Smooth muscle cell of trachea (primary cell): ENCODE measurements at places on chromosomes 6 and 20. TPM values are rescaled to one million over a fixed set of nuclear protein-coding genes. Genes with fewer than 3 reads are reported as not detected.

CDH4 gene
- 2.0 and 2.3 TPM in 2 replicates for total RNA-seq

SLC32A1 gene
- total RNA-seq = not detected in 2 replicates

MUCL3 gene
- total RNA-seq = not detected in 2 replicates

PLCB4 gene
- 9.3 and 12.2 TPM in 2 replicates for total RNA-seq

HSPA1A gene
- total RNA-seq = 98.0 and 168 TPM in 2 replicates

OR2B6 gene
- total RNA-seq = not detected in 2 replicates

GDAP1L1 gene
- not detected in 2 replicates for total RNA-seq

KHDRBS2 gene
- total RNA-seq = not detected in 2 replicates

DUSP15 gene
- 0.33 TPM in 1 of 2 replicates, not detected in the other for total RNA-seq

ADAT2 gene
- 4.1 and 12.1 TPM in 2 replicates for total RNA-seq

ZKSCAN3 gene
- 5.8 and 8.1 TPM in 2 replicates for total RNA-seq

ERGIC3 gene
- 455 and 566 TPM in 2 replicates for total RNA-seq

VNN1 gene
- total RNA-seq = not detected in 2 replicates

NINL gene
- total RNA-seq = 12.9 and 16.3 TPM in 2 replicates

GATA5 gene
- not detected in 2 replicates for total RNA-seq

NHLRC1 gene
- total RNA-seq = 4.7 and 5.6 TPM in 2 replicates

OR12D3 gene
- not detected in 2 replicates for total RNA-seq

TCF21 gene
- 35.1 and 65.0 TPM in 2 replicates for total RNA-seq

BTNL2 gene
- total RNA-seq = not detected in 2 replicates

COX4I2 gene
- not detected in 2 replicates for total RNA-seq

BPIFA1 gene
- not detected in 2 replicates for total RNA-seq

CCN5 gene
- total RNA-seq = 7.4 and 25.3 TPM in 2 replicates

MATN4 gene
- total RNA-seq = 0.33 TPM in 1 of 2 replicates, not detected in the other

EDN1 gene
- total RNA-seq = 0.33 and 0.87 TPM in 2 replicates

GNAS-AS1 gene
- 1.2 and 1.3 TPM in 2 replicates for total RNA-seq

FAM217A gene
- not detected in 2 replicates for total RNA-seq

PAK5 gene
- total RNA-seq = under 0.01 TPM in 1 of 2 replicates, not detected in the other

ZFAND3 gene
- 28.8 and 32.6 TPM in 2 replicates for total RNA-seq

WFDC2 gene
- total RNA-seq = not detected in 2 replicates

ZC2HC1B gene
- not detected in 2 replicates for total RNA-seq

SNAI1 gene
- 0.29 and 0.83 TPM in 2 replicates for total RNA-seq

OR2H1 gene
- total RNA-seq = not detected in 2 replicates

RHAG gene
- not detected in 2 replicates for total RNA-seq

MYH7B gene
- total RNA-seq = 0.15 and 0.33 TPM in 2 replicates

F13A1 gene
- not detected in 2 replicates for total RNA-seq

TRIM15 gene
- total RNA-seq = not detected in 2 replicates

PTP4A1 gene
- total RNA-seq = 44.5 and 62.8 TPM in 2 replicates

PMEPA1 gene
- 0.29 and 0.33 TPM in 2 replicates for total RNA-seq

RNF8 gene
- 19.5 and 24.1 TPM in 2 replicates for total RNA-seq

WASF1 gene
- total RNA-seq = 6.3 and 17.3 TPM in 2 replicates
